ENCODE measurements at places on chromosomes 16 and 17.

- DNase-seq = no peak
Measured at GRCh38 chr17:47855737-47856136, 4.8 kb upstream of the SP6 start.

DNA sequence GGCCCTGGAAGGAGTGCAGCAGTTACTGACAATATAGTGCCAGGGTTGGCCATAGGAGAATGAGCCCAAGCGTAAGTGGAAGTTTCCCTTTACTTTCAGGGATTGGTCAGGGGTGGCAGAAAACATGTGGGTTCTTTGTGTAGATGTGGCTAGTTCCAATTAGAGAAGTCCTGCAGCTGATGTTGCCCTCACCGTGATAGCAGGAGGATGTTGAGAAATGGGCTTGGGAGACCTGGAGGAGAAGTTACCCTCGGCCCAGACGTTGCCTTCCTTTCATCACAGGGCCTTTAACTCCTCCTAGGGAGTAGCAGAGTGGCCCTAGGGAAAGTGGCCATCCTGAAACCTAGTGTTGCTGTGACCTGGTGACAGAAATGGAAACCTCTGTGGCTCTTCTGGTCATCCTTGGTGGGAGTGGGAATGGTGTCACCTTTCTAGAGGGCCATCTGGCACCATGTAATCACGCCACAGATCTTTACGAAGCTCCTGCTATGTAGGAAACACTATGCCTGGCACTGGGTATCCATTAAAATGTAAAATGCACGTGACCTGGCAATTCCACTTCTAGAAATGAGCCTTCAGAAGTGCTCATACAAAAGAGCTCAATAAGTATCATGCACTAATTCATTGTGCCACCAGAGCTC, 6.7 kb downstream of the TMEM92 start:
- no peak for DNase-seq

- no peak for DNase-seq
Measured at GRCh38 chr16:59205403-59205802, 471.3 kb upstream of the GOT2 start.

- DNase-seq = peak; percentile 77
Measured at GRCh38 chr17:44820631-44821212, 9.4 kb downstream of the GJC1 start.

DNA sequence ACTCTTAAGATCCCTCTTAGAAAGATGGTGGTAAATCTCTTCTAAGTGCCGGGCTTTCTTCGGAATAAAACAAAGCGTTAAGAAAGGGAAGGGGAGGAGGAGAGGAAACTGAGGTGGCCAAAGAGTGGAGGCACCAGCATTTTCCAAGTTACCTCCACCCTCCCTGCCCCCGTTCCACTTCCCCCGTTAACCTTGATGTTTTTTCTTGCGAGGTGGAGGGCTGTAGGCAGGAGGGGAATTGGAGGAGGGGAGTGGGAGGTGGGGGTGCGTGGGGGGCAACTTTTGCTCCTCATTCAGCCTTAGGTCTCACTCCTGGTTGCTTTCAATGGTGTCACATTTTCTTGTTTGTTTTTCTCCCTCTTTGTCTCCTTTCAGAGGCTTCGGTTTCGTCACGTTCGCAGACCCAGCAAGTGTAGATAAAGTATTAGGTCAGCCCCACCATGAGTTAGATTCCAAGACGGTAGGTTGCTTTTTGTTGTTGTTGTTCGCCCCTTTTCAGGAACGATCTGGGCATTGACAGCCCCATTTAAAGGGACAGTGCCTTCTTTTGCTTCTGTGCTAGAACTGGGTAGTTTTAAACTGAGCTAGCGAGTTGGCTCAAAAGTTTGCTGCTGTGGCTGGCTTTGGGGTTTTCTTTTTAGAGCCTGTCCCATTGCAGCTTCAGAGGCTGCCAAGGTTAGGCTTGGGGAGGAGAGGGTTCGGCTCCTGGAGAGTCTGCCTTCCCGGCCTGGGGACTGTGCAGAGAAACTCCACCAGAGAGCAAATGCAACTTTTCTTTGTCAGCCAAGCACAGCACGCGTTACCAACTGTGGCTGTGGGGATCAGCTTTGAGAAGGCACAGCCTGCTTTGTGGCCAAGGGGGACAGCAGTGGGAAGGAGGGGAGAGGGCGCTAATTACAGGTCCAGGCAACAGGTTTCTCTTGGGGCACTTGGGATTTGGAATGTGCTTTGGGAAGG, 1.9 kb downstream of the MSI2 start:
- no peak for DNase-seq

GRCh38 chr17:76371656-76372628, 12.5 kb upstream of the SPHK1 start:
- no peak for DNase-seq

DNA sequence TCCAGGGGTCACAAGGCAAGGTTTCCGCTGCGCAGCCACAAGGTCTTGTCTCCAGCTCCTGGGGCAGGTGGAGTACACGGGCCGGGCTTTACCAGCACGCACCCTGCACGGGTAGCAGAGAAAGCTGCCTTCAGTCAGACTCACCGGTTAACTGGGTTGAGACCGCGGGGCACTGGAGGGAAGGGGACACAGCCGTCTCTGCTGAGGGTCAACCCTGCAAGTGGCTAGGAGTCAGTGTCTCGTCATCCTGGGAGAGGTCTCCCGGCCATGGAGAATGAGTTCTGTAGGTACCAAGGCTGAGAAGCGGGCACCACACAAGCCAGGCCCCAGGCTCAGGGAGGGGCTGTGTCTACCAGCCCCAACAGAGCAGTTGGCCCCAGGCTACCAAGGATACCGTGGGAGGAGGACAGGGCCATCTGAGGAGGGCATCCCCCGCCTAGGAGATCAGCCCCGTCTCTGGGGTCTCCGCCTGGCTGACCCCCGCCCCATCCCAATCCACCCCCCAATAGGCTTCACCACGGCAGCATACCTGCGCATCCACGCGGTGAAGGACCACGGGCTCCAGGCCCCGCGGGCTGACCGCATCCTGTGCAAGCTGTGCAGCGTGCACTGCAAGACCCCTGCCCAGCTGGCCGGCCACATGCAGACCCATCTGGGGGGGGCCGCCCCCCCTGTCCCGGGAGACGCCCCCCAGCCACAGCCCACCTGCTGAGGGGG, 2.8 kb upstream of the PRRT2 start:
- no peak for DNase-seq

DNA sequence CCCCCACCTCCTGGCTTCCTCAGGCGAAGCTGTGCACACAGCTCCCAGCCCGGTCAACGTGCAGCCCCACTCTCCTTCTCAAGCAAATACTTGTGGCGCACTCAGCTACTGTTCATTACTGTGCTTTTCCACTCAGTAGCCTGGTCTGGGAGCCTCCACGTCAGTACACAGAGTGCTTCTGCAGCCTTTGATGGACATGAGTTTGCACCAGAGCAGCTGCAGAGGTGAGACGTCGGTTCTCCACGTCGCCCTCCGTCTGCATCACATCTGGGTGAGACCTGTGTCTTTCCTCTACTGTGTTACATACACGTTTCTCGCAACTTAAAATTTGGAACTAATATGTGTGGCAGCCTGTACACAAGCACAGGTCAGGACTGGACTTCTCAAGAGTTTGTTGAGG, 334.3 kb downstream of the C16orf95 start:
- DNase-seq = no peak

DNA sequence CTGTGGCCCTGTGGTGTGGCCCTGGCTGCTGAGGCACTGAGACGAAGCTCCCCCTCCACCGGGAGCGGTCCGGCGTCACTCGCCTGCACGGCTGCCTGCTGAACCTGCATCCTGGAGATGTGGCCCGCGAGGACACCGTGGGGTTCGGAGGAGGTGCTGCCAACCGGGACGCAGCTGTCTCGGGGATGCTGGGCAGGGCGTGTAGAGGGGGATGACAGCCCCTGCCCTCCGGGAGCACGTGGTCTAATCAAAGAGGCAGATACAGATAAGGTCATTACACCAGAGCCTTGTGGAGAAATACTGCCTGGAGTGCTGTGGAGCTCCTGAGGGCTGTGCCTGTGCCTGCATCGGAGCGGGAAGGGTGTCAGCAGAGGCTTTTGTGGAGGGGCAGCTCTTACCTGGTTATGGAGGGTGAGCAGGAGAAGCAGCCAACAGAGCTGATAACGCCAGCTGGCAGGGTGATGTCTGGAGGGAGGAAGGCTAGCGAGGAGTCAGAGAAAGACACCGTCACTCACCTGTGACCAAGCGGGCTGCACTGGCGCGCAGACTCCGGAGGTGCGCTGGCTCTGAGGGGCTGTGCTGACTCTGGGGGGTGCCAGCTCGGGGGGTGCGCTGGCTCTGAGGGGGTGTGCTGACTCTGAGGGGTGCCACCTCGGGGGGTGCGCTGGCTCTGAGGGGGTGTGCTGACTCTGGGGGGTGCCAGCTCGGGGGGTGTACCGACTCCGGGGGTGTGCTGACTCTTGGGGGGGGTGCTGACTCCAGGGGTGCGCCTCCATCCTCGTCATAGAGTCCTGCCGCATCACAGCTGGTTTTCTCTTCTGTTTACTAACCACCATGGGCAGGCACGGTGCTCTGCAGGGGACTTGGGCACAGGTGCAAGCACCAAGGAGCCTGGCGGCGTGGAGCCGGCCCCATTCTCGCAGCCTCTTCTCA, 104.7 kb upstream of the CHMP6 start:
- DNase-seq = peak; percentile 25

GRCh38 chr17:12680993-12681392, 15.3 kb downstream of the MYOCD start:
- no peak for DNase-seq

GRCh38 chr17:4569591-4569990, 9.2 kb upstream of the GGT6 start:
- no peak for DNase-seq

DNA sequence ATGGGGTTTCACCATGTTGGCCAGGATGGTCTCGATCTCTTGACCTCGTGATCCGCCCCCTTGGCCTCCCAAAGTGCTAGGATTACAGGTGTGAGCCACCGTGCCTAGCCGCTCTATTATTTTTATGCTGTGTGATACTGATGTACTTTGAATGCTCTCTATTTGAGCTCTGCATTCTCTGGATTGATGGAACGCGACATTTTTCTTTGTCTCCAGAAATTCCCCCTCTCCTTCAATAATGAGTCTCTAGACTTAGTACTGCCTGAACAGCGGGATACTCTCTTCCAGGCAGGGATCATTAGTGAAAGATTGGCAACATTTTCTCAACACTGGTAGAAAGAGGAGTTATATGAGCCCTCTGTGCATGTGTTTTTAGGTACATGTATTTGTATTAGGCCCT, 93.3 kb upstream of the CLEC3A start:
- DNase-seq = no peak

GRCh38 chr17:65346166-65346565, 209.0 kb downstream of the RGS9 start:
- DNase-seq = no peak

DNA sequence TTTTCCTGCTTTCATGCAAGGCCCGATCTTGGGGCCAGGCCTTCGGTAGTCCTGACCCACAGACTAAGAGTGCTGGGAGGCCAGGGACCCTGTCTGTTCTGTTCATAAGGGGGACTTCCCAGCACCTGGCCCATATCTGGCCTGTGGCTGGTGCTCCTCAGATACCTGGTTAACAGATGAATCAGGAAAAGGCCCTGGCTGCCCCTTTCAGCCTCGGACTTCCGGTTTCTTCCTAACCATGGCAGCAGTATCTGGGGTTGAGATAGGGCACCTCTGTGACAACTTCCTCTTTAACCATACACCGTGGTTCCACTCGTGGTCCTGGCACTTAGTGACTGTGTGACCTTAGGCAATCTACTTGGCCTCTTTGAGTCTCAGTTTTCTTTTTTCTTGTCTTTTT, 18.4 kb downstream of the PLCG2 start:
- no peak for DNase-seq

GRCh38 chr17:38544175-38544838, 61.4 kb downstream of the SRCIN1 start:
- DNase-seq = no peak

GRCh38 chr17:63701456-63701820, 1.5 kb upstream of the LIMD2 start:
- DNase-seq = no peak

- DNase-seq = peak; percentile 76
Measured at GRCh38 chr16:48126801-48127644, 28.8 kb downstream of the ABCC12 start.

DNA sequence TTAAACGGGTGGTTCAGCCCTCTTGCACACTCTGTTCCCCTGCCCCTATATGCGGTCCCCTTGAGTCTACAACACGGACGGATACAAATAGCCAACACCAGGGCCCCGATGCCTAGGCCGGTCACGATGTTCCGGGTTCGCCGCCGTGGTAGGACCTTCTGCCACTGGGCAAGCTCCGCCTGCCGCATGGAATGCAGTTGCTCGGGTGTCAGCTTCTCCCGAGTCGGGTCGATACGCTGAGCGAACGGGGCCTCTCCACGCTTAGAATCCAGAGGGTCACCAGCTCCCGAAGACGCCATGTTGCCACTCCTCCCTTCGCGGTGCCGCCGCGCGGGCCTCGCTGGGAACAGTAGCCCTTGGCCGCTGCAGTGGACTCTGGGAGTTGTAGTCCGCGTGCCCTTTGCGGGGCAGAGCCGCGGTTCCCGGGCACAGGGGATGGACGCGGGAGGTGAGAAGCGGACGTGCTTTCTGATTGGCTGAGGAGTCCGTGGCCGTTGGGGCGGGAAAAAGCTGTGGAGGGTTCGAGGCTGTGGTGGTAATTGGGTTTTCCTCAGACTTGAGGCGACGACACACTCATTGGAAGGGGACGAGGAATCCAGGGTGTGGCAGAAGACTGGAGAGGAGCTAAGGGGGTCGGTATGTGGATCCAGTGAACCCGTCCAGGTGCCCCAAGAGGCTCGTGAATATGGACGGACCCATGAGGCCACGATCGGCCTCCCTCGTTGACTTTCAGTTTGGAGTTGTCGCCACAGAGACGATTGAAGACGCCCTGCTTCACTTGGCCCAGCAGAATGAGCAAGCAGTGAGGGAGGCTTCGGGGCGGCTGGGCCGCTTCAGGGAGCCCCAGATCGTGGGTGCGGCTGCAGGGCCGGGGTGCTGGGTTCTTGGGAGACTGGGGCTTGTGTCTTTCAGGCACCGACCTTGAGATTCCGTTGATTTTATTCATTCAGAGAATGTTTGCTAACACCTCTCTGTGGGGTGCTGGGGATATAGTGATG, at the start of the genes CNTD1 and COA3:
Gene CNTD1, plus strand, starts transcription at position 479 of the 998 bp plus-strand sequence. Its CDS starts 207 bp downstream, at position 686.
Gene COA3, minus strand, starts transcription at position 322 of the 998 bp plus-strand sequence. Its CDS starts 23 bp downstream, at position 299.
- peak; percentile 46 for DNase-seq

DNA sequence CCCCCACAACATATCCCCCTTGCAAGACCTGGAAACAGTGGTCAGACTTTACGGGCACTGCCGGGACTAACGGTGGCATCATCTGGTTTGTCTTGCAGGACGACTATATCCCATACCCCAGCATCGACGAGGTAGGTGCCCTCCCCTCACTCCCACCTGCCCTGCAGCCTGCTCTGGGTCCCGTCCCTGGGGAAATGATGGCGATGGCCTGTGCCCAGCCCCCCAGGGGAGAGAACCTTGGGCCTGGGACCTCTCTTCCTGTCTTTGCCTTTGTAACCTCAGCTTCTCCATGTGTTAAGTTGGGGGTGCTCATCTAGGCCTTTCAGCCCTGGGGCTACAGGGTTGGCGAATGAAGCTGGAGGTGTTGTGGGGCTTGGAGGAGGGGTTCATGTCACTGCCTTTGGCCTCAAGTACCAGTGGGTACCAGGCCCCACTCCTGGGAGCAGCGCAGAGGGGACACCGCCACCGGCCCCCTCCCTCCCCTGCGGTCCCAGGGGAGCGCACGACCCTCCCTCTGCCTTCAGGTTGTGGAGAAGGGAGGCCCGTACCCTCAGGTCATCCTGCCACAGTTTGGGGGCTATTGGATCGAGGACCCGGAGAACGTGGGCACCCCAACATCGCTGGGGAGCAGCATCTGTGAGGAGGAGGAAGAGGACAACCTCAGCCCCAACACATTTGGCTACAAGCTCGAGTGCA, 99.9 kb downstream of the OR1D5 start:
- DNase-seq = no peak

Data from NCI-H2107 (cell line).